ENCODE measurements at places on chromosomes 16 and 17. TPM values are rescaled to one million over a fixed set of nuclear protein-coding genes. Genes with fewer than 3 reads are reported as not detected.

- no peaks in the 10 kb centered on the region for H3K36me3 ChIP-seq
- no peaks in the 10 kb centered on the region for H3K27me3 ChIP-seq
- H3K27ac ChIP-seq = no peak overlapping the region
These were observed 76.8 kb downstream of the ABCA8 start for GRCh38 chr17:68878226-68878885.

- H3K27me3 ChIP-seq = peaks cover 8% of the 10 kb centered on the region
- H3K36me3 ChIP-seq = no peaks in the 10 kb centered on the region
- no peak overlapping the region for H3K4me3 ChIP-seq
- H3K4me1 ChIP-seq = peaks cover 7% of the 10 kb centered on the region
These were observed 14.0 kb downstream of the ADGRG1 start for GRCh38 chr16:57642160-57643135.

The SLC5A10 gene
- total RNA-seq = not detected

DNA sequence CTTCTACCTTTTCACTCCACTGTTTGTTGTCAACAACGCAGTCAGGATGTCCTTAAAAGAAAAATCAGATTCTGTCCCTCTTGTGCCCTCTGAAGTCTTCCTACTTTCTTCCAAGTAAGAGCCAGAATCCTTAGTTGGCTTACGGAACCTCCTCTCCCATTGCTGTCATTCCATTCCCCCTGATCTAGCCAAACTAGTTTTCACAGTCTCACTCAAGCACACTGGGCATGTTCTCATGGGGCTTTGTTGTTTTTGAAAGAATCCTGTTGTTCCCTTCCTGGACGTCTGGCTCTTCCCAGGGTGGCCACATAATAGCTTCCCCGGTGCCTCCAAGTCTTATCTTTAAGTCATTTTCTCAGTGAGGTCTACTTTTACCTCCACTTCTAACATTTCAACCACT, 158.6 kb upstream of the ELAC2 start:
- no peak overlapping the region for H3K27ac ChIP-seq
- no peaks in the 10 kb centered on the region for H3K36me3 ChIP-seq
- DNase-seq = no peak
- H3K27me3 ChIP-seq = no peaks in the 10 kb centered on the region
- no peaks in the 10 kb centered on the region for H3K4me1 ChIP-seq
- no peak overlapping the region for H3K4me3 ChIP-seq

DNA sequence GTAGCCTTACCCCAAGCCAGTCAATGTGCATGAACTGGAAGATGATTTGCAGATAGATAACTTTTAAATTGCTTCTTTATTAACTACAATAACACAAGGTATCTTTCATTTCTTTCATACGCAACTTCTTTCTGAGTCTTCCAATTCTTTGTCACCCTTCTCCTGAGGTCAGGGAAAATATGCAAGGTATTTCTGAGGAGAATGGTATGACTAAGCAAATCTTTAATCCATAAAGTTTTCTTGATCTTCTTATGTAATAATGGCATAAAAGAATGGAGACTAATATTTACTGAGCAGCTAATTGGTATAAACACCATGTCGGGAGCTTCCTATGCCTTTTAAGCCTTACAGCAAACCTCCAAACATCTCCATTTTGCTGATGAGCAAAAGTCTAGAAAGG, 438.9 kb downstream of the KCNJ2 start:
- no peak overlapping the region for H3K4me3 ChIP-seq
- H3K27ac ChIP-seq = no peak overlapping the region
- no peaks in the 10 kb centered on the region for H3K36me3 ChIP-seq
- H3K27me3 ChIP-seq = no peaks in the 10 kb centered on the region
- no peaks in the 10 kb centered on the region for H3K4me1 ChIP-seq

DNA sequence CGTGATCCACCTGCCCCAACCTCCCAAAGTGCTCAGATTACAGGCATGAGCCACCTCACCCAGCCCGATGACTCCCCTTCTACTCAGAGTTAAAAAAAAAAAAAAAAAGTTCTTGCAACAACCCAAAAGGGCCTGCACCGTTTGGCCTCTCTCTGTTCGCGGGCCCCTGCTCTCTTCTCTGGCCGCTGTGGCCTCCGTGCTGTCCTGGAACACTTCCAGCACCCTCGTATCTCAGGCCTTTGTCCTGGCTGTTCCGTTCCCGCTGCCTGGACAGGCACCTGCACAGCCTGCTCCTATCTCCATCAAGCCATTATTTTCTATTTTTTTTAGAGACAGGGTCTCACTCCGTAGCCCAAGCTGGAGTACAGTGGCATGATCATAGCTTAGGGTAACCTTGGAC, 10.8 kb downstream of the MYO1C start:
- no peak for DNase-seq
- no peaks in the 10 kb centered on the region for H3K27me3 ChIP-seq
- H3K4me1 ChIP-seq = peaks cover 11% of the 10 kb centered on the region
- no peak overlapping the region for H3K4me3 ChIP-seq
- H3K36me3 ChIP-seq = peaks cover 7% of the 10 kb centered on the region
- no peak overlapping the region for H3K27ac ChIP-seq

DNA sequence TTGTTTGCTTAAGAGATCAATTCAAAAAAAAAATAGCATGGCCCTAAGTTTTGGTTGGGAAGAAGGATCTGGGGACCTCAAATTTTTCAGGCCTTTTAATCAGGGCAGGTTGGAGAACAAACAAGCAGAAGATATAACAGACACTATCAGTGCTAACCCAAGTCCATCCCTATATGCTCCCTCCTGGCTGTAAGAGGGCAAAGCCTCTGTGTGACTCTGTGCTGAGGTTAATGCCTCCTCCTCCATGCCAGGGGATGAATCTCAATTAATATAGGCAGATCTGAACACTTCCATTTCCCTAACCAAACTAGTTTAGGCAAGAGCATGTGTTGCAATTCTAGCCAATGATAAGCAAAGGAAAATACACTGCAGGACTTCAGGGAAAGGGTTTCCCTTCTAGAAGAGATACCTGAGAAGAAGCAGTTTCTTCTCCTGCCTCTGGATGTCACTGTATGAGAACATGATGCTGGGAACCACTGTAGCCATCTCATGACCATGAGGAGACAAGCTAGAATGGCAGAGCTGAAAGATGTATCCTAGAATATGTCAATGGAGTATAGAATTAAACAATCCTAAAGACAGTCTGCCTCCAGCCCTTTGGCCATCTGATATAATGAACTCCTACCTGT, 76.0 kb downstream of the CHD9NB start:
- H3K27me3 ChIP-seq = peaks cover 20% of the 10 kb centered on the region
- H3K4me3 ChIP-seq = no peak overlapping the region
- H3K36me3 ChIP-seq = no peaks in the 10 kb centered on the region
- H3K27ac ChIP-seq = no peak overlapping the region
- no peak for DNase-seq

GRCh38 chr16:50677351-50677750, 3.8 kb downstream of the SNX20 start:
- peak overlapping the region; percentile 61 for H3K27ac ChIP-seq
- DNase-seq = no peak
- peaks cover 73% of the 10 kb centered on the region for H3K36me3 ChIP-seq
- H3K4me3 ChIP-seq = no peak overlapping the region

- H3K4me1 ChIP-seq = peaks cover 3% of the 10 kb centered on the region
- H3K27me3 ChIP-seq = no peaks in the 10 kb centered on the region
- H3K4me3 ChIP-seq = no peak overlapping the region
- H3K36me3 ChIP-seq = no peaks in the 10 kb centered on the region
- H3K27ac ChIP-seq = no peak overlapping the region
These were observed 23.2 kb downstream of the MXRA7 start for GRCh38 chr17:76687298-76688164.

The SOCS7 gene
- 16.8 TPM for total RNA-seq

DNA sequence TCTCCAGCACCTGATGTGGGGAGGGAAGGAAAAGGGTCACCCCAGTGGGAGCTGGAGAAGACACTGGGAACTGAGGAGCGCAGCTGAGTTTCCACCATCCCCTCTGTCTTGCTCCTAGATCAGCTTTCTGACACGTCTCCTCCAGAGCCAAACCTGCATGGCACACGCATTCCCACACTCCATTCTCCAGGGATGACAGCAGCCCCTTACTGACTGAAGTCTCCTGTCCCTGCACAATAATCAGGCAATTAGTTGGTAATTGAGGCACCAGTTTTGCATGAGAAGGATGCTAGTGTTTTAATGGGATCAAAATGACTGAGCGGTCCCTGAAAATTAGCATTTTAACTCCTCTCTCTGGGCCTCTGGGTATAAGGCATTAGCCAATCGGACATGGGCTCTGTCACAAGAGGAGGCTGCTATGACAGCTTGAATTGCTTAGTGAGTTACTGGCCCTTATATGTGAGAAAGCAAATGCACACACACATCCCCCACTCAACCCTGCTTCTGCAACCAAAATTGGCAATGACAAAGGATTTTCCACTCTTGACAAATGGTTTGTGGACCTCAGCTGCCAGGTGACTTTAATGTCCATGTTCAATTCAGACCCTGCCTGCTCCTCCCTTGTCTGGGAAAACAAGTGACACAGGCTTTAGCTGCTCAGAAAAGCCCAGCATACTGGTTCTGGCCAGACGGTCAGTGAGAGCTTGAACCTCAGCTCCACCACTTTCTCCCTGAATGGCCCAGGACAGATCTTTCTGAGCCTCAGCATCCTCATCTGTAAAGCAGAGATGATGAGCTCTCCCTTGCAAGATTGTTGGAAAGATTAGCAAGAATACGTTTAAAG, 57.2 kb upstream of the SREBF1 start:
- peaks cover 4% of the 10 kb centered on the region for H3K36me3 ChIP-seq
- no peaks in the 10 kb centered on the region for H3K27me3 ChIP-seq
- H3K27ac ChIP-seq = no peak overlapping the region
- H3K4me3 ChIP-seq = no peak overlapping the region
- no peak for DNase-seq

GRCh38 chr17:81870131-81870980, 781 bp downstream of the ARHGDIA start:
- peaks cover 22% of the 10 kb centered on the region for H3K36me3 ChIP-seq
- H3K27me3 ChIP-seq = no peaks in the 10 kb centered on the region
- peak overlapping the region; percentile 85 for H3K4me3 ChIP-seq
- H3K4me1 ChIP-seq = peaks cover 42% of the 10 kb centered on the region
- peak overlapping the region; percentile 91 for H3K27ac ChIP-seq

The ITGAX gene
- total RNA-seq = 56.8 TPM

GRCh38 chr16:79071424-79071823, 529.1 kb downstream of the MAF start:
- no peak overlapping the region for H3K27ac ChIP-seq
- DNase-seq = no peak
- H3K4me3 ChIP-seq = no peak overlapping the region
- H3K36me3 ChIP-seq = no peaks in the 10 kb centered on the region
- peaks cover 47% of the 10 kb centered on the region for H3K4me1 ChIP-seq
- peaks cover 11% of the 10 kb centered on the region for H3K27me3 ChIP-seq

DNA sequence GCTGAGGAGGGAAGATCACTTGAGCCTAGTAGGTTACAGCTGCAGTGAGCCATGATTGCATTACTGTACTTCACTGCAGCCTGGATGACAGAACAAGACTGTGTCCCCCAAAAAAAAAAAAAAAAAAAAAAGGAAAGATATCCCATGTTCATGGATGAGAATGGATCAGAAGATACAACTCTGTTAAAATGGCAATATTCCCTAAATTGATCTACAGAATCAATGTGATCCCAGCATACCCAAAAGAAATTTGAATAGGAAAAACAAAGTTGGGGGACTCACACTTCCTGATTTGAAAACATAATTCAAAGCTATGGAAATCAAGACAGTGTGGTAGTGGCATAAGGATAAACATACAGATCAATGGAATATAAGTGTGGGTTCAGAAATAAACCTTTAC, 12.7 kb upstream of the KANSL1 start:
- H3K27me3 ChIP-seq = no peaks in the 10 kb centered on the region
- H3K36me3 ChIP-seq = peaks cover 34% of the 10 kb centered on the region
- H3K4me3 ChIP-seq = no peak overlapping the region

GRCh38 chr17:16381496-16381820, 567 bp downstream of the UBB start:
- no peaks in the 10 kb centered on the region for H3K27me3 ChIP-seq
- peak overlapping the region; percentile 97 for H3K27ac ChIP-seq
- peak overlapping the region; percentile 93 for H3K4me3 ChIP-seq
- H3K36me3 ChIP-seq = peaks cover 29% of the 10 kb centered on the region

DNA sequence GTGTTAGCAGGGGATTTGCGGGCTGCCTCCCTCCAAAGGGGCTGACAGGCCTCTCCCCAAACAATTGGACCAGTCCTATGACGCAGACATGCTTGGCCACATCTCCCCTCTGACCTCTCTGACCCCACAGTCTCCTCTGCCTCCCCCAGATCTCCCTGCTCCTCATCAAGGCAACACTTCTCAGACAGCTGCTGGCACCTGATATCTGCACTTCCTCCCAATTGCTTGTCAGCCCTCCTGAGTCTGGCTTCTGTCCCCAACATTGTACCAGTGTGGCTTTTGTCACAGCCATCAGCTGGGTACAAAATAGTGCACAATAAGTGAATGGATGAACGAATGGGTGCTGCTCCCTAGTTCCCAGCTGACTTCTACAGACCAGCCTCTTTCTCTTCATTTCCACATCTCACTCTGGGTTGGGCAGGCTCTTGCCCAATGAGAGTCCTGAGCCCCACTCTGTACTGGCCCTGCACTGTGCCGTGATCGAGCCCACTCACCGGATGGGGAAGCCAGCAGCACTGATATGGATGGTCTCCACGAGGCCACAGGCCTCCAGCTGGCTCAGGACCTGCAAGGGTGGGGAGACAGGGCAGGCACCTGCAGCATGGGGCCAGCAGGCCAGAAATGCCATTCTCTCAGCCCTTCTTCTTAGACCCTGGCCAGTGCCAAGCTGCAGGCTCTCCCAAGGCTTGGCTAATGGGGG, 17.1 kb downstream of the ZNHIT3 start:
- H3K4me3 ChIP-seq = no peak overlapping the region
- no peak for DNase-seq
- peaks cover 4% of the 10 kb centered on the region for H3K4me1 ChIP-seq
- H3K36me3 ChIP-seq = peaks cover 24% of the 10 kb centered on the region

DNA sequence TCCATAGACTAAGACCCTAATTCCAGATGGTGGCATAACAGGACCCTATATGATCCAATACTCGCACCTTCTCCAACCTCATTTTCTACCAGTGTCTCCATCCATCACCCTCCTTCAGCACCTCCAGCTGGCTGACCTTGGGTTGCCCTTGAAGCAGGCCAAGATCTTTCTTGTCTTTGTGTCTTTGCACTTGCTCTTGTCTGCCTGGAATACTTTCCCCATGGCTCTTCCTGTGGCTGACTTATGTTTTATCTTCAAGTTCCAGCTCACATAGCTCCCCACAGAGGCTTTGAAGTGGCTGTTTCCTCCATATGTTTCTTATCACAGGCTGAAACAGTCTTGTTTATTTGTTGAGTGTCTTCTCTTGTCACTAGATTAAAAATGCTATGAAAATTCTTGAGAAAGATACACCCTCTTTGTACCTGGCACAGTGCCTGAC, 29.6 kb upstream of the MMD start:
- H3K4me1 ChIP-seq = peaks cover 10% of the 10 kb centered on the region
- no peak overlapping the region for H3K27ac ChIP-seq
- H3K27me3 ChIP-seq = peaks cover 14% of the 10 kb centered on the region
- DNase-seq = no peak

- H3K27me3 ChIP-seq = peaks cover 39% of the 10 kb centered on the region
- no peak overlapping the region for H3K4me3 ChIP-seq
- peaks cover 8% of the 10 kb centered on the region for H3K4me1 ChIP-seq
- no peak for DNase-seq
- H3K36me3 ChIP-seq = no peaks in the 10 kb centered on the region
- no peak overlapping the region for H3K27ac ChIP-seq
These were observed 1.4 kb downstream of the LPCAT2 start for GRCh38 chr16:55510185-55510805.

Data from activated CD8-positive, alpha-beta memory T cell treated with anti-CD3 and anti-CD28 coated beads, Interleukin-2, amount 10 ng/mL, durations not matched to agents 7 days and 5 days (primary cell).